ENCODE measurements at places on chromosomes 5 and 9.

GRCh38 chr5:72426019-72426418 is 81.2 kb downstream of the ZNF366 start:
- DNase-seq = no peak

DNA sequence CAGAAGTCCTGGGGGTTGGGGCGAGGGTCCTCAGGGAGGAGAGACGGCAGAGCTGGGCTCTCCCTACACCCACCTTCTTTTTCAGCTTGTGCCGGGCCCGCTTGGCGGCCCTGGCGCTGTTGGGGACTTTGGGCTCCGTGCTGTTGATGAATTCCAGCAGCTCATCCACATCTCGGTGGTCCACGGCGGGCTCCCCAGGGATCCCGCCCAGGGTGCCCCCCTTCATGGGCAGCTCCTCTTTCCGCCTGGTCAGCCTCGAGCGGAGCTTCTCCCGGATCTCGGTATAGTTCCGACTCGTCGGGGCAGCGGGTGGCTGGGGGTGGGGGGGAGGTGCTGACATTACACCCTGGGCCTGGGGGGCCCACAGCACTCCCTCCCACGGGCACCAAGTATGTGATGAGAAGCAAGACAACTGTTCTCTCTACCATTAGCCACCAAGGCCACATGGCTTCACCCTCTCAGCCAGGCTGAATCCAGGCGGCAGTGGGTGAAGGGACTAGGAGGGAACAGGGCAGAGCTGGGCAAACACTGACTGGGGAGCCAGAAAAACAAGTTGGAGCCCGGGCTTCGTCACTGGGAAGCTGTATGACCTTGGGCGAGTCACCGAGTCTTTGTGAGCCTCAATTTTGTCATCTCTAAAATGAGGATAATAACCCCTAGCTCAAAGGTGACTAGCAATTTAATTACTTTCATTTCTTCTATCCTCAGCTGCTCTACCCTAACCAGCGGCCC is 14.6 kb upstream of the DDX41 start:
- no peak for DNase-seq

DNA sequence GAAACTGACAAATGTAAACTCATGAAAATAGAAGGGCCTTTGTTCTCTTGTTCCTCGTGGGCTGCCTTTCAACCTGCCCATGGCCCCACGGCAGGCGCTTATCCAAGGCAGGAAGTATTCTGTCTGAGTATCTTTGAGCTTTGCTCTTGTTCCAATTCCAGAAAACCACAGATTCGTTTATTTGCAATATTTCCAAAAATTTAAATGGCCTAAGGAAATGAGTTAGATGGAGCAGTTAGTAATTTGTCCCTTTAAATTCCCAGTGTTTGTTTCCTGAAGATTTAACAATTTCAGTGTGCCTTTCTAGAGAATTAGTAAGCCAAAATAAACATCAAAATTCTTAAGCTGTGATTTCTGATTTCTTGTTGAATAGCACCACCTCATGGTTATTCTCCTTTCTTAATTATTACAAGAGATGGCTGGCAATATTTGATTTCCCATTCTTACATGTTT is 299.4 kb upstream of the RASA1 start:
- DNase-seq = no peak

- DNase-seq = no peak
Observed at GRCh38 chr5:144189800-144190429, 19.2 kb downstream of the KCTD16 start.

GRCh38 chr5:14239951-14240350 is 96.8 kb downstream of the TRIO start:
- DNase-seq = no peak

GRCh38 chr5:25862276-25862675 is 1176.1 kb downstream of the CDH9 start:
- no peak for DNase-seq

DNA sequence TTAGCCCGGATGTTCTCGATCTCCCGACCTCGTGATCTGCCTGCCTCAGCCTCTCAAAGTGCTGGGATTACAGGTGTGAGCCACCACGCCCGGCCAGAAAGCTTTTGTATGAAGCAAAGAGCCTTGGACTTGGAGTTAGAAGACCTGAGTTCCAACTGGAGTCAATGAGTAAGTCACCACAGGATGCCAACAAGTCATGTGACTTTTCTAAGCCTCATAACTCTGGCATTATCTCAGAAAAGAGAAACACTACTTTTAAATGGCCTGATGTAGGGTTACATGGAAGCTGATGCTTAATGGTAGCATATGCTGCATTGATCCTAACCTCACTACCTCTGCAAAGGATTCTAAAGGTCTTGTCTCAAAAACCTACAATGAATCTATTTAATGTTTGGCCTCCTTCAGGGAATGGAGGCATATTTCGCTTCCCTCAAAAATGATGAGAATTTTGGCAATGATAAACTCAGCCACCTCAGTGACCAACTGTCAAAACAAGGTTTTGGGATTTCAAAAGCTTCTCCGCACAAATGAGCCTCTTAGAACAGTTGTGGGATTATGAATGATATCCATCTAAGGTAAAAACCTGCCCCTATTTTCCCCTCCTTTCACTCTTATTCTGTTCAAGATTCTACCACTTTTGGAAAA is 236.8 kb downstream of the ACTL7B start:
- DNase-seq = no peak

DNA sequence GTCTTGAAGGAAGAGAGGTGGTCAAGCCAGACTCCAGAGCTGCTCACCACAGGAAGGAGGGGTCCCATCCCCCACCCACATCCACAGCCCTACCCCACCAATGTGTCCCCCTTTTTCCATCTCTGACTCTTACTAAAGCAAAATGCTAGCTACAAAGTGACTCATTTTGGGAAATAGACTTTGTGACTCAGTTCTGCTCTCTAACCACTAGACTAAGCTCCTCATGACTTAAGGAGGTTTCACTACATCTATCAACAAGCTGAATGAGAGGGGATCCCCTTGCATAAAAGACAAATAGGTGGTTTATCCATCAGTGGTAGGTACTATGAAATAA is 35.1 kb upstream of the ADRB2 start:
- no peak for DNase-seq

GRCh38 chr5:98415663-98416062 is 357.8 kb upstream of the RGMB start:
- DNase-seq = no peak

GRCh38 chr9:127735530-127736185 is 564 bp upstream of the TOR2A start:
- no peak for DNase-seq

- no peak for DNase-seq
Observed at GRCh38 chr5:90590-91547, 1.1 kb upstream of the PLEKHG4B start.

- DNase-seq = no peak
Observed at GRCh38 chr5:134554319-134555222, 29.1 kb downstream of the JADE2 start.

- no peak for DNase-seq
Observed at GRCh38 chr5:109619606-109620005, 70.1 kb upstream of the MAN2A1 start.

DNA sequence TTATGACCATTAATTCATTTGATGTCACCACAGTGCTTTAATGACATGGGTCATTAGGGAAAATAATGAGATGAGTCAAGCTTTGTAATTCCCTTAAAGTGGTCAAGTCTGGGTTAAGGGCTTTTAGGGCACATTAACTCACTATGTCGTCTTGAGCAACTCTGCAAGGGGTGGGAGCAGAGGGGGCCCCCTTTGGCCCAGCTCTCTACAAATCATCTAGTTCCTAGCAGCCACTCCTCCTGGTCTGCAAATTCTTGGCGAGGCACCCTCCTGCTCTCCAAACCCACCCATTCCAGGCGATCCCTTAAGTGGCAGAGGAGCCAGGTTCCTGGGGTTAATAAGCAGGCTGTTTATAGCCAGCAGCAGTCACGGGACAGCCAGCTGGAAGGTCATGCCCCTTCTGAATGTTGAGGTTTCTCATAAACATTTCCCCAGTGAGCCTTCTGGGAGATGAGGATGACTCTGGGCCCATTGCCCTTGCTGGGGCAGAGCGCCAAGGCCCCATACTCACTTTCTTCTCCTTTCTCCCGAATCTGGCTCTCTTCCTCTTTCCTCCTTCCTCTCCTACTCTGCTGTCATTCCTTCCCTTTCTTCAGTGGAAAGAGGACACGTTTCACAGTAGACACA is 14.3 kb upstream of the GPX3 start:
- no peak for DNase-seq

DNA sequence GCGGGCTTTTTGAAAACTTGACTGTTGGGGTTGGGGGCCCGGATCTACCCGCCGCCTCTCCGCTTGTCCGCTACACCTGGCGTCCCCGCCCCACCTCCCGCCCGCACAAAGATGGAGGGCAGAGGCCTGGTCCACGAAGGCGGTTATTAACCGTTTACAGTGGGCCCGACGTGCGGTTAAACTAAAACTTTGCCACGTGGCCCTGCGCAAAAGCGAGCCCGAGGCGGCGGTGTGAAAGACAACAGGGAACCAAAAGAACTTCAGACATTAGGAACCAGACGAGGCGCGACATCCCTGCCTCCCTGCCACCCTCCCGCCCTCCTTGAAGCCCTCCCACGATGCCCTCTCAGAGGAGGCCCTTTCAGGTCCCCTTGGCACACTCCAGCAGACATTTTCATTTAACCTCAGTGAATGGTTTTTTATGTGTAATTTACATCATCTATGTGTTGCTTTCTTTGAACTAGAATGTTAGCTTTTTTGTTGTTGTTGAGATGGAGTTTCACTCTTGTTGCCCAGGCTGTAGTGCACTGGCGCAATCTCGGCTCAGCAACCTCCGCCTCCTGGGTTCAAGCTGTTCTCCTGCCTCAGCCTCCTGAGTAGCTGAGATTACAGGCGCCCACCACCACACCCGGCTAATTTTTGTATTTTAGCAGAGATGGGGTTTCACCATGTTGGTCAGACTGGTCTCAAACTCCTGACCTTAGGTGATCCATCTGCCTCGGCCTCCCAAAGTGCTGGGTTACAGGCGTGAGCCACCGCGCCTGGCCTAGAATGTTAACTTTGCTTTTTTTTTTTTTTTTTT is 999 bp upstream of the HNRNPA0 start:
- DNase-seq = no peak

DNA sequence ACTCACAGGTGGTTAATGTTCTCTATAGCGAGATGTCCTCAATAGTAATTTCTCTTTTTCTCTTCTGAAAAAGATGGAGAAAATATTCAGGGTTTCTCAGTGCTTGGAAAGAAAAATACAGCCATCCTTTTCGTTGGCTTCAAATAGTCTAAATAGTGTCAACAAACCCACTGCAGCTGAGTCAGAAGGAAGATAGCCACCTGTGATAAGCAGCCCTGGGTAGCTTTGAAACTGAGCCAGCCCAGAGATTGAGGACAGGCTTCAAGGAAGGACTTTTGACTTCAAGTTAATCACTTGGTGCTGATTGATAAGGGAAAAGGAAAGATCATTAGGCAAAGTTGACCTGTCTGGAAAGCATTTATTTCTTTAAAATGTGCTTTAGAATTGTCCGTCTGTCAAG is 78.7 kb upstream of the TYRP1 start:
- no peak for DNase-seq

GRCh38 chr5:57753446-57753845 is 270.8 kb upstream of the ACTBL2 start:
- no peak for DNase-seq

DNA sequence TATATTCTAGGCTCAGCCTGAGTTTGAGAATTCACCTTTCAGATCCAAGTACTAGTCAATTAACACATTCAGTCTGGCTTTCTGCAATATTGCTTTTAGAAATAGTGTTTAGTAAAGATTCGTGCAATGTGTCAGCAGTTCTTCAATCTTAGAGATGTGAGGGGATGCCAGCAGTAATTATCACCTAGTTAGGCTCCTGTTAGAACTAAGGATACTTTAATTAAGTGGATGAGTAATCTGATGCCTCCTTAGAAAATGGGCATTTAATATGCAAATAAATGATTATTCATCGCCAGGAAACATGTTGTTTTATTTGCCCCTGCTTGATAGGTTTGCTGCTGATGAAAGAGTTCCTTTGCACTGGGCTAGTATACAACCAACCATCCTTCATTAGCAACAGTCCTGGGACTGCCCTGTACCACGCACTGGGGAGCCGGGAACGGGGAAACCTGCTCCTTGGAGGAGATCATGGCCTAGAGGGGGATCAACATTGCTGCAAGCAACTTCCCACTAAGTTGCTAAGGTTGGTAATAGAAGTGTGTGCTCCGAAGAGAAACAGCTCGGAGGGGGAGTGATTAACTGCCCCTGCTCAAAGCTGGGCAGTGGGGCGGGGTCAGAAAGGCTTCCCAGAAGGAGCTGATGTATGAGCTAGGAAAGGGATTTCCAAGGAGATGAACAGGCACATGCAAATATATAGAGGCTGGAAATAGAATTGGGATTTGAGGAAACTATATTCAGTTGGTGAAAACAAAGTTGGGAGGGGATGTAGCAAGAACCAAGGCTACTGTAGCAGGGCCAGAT is 231.8 kb downstream of the DRD1 start:
- DNase-seq = no peak

DNA sequence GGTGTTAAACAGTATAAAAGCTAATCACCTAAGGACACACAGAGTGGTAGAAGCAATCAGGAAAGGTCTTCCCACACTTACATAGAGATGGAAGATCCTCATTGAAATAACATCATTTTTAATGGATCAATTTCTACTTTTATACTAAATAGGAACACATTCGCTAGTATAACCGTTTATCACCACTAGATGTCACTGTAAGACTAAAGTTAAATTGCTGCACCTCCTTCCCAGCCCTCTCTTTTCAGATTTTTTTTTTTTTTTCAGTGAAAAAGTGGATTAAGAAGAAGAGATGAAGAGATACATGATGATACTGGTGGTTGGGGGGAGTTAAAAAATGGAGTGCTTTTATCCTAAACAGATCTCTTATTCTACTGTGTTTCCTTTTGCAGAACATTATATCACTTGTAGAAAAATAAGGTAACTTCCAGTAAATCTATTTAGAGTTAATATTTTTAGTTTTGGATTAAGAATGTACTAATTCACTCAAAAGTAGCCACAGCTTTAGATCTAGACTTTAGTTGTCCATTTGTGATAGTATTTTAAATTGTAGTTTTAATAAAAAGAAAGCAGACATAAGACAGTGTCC is 116.9 kb upstream of the ARRDC3 start:
- no peak for DNase-seq

DNA sequence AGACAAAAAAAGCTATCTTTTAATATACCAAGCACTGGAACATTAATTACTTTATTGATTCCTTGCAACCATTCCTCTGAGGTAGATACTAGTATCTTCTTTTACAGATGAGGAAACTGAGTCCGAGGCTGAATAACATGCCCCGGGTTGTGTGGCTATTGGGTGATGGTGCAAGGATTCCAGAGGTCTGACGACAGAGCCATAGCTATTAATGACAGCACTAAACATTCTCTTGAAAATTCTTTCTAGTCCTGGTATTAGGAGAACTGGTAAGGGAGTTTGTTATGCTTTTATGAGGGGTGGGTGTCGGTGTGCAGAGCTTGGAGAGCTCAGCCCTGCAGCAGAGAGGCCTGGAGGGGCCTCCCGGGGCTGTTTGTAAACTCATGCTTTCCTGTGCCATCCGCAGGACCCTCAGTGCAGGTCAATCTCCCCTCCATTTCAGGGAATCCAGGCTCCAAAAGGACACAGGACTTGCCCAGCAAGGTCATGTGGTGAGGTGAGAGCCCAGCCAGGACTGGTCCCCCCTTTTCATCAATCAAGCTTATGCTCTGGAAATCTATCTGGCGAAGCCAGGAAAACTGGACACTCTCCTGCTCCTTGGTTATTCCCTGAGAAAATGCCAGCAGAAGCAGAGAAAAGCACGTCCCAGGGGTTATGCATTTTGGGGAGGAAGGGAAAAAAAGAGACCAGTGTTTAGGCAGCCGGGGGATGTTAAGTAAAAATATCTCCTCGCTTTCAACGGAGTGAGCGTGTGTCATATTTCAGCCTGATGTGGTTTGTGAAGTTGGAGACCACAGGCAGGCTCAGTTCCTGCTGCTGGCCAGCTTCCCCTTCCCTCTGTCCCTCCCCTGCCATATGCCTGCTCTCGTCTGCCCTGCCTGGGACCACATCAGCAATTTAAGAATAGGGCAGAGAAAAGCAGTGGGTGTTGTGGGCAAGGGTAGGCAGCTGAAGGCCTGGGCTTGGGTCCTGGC is 3.7 kb downstream of the GSN start:
- DNase-seq = no peak
